Karpas-422 (cell line): ENCODE measurements at places on chromosomes 12 and 14.

- no peak for DNase-seq
Measured at GRCh38 chr12:66627270-66627987, 51.4 kb downstream of the GRIP1 start.

- no peak for DNase-seq
Measured at GRCh38 chr14:79179985-79180384, 1009.8 kb downstream of the NRXN3 start.

- DNase-seq: no peak
Measured at GRCh38 chr12:86293682-86294240, 37.6 kb upstream of the MGAT4C start.

GRCh38 chr14:100031506-100032281, 33.5 kb upstream of the EVL start:
- DNase-seq: no peak
